Gastroesophageal sphincter (tissue), 4 donors: ENCODE measurements at places on chromosomes 6 and 20.

GRCh38 chr20:17662333-17663039 is 19.6 kb downstream of the RRBP1 start:
- H3K4me1 ChIP-seq = no peaks in the 10 kb centered on the region
- no peak overlapping the region for H3K4me3 ChIP-seq
- H3K27me3 ChIP-seq = no peaks in the 10 kb centered on the region
- H3K27ac ChIP-seq = peak overlapping the region; percentile 65
- H3K36me3 ChIP-seq = peaks cover 19% of the 10 kb centered on the region
- peak; percentile 78 for ATAC-seq

GRCh38 chr20:10510216-10510615 is 75.1 kb downstream of the SLX4IP start:
- H3K27me3 ChIP-seq = no peaks in the 10 kb centered on the region
- no peak overlapping the region for H3K27ac ChIP-seq
- no peak overlapping the region for H3K4me3 ChIP-seq
- H3K4me1 ChIP-seq = peaks cover 6% of the 10 kb centered on the region
- ATAC-seq = no peak

- H3K4me3 ChIP-seq = no peak overlapping the region
- H3K36me3 ChIP-seq = no peaks in the 10 kb centered on the region
- H3K4me1 ChIP-seq = no peaks in the 10 kb centered on the region
These were observed 118.2 kb downstream of the SLC16A10 start for GRCh38 chr6:111205502-111205901.

DNA sequence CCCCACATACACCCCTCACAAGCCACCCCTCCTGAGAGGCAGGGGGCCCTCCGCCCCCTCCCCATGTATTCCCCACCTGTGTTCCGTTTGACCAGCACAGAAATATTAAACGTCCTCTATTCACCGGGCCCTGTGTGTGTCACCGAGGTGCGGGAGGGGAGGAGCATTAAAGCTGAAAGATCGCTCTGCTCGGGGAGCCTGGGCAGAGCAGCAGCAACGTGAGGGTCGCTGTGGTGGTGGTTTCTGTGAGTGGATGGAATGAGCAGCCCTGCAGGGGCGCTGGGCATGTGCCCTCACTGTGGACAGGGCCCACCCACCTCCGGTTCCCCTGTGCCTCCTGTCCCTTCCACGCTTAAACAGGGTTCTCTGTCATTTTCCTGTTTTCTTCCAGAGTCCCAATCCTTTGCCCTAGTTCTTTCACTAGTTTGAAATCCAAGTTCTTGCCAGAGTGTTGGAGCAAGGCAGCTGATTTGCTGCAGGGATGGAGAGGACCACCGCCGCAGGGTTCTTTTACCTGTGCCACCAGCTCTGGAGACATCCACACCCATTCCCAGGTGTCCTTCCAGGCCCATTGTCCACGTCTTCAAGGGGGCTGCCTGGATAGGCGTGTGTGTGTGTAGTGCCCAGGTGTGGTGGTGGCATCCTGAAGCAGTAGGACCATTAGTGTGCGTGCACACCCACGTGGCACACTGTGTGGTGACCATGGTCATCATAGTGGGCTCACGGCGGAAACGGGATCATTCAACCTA is 37.6 kb upstream of the MDFI start:
- H3K27ac ChIP-seq = no peak overlapping the region
- H3K27me3 ChIP-seq = no peaks in the 10 kb centered on the region
- no peak for ATAC-seq
- H3K4me3 ChIP-seq = no peak overlapping the region
- H3K36me3 ChIP-seq = no peaks in the 10 kb centered on the region

GRCh38 chr6:36204068-36204753 is 7.7 kb downstream of the BRPF3 start:
- H3K27me3 ChIP-seq = no peaks in the 10 kb centered on the region
- no peak overlapping the region for H3K4me3 ChIP-seq
- H3K27ac ChIP-seq = no peak overlapping the region
- H3K4me1 ChIP-seq = no peaks in the 10 kb centered on the region

- no peaks in the 10 kb centered on the region for H3K4me1 ChIP-seq
- no peak overlapping the region for H3K4me3 ChIP-seq
- no peaks in the 10 kb centered on the region for H3K36me3 ChIP-seq
- ATAC-seq = no peak
These were observed 95.9 kb upstream of the IFNGR1 start for GRCh38 chr6:137315081-137315480.

GRCh38 chr6:137269347-137269746 is 50.2 kb upstream of the IFNGR1 start:
- no peak overlapping the region for H3K4me3 ChIP-seq
- ATAC-seq = no peak
- H3K27me3 ChIP-seq = no peaks in the 10 kb centered on the region
- no peak overlapping the region for H3K27ac ChIP-seq

DNA sequence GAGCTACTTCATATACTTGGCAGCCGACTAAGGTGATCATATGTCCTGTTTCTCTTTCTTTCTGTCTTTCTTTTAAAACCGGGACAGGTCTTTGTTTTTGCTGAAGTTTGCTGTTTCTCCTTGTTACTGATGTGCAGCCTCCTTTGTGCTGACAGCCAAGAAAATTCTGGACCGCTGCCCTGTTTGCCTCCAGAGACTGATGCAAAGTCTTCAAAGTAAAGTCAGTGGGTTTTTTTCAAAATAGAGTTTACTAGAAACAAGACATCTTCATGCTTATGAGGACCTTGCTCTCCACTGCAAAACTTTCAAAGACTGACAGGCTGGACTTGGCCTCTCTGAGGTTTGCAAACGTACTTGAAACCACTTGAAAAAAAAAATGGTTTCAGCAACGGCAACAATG is 510.5 kb upstream of the MAP3K7 start:
- H3K4me3 ChIP-seq = no peak overlapping the region
- H3K36me3 ChIP-seq = no peaks in the 10 kb centered on the region
- no peaks in the 10 kb centered on the region for H3K27me3 ChIP-seq
- no peak overlapping the region for H3K27ac ChIP-seq
- no peak for ATAC-seq
- H3K4me1 ChIP-seq = no peaks in the 10 kb centered on the region

- peaks cover 38% of the 10 kb centered on the region for H3K4me1 ChIP-seq
- no peaks in the 10 kb centered on the region for H3K36me3 ChIP-seq
- H3K4me3 ChIP-seq = no peak overlapping the region
- no peak for ATAC-seq
- H3K27ac ChIP-seq = no peak overlapping the region
These were observed 3.5 kb downstream of the CUL9 start for GRCh38 chr6:43185391-43185985.

DNA sequence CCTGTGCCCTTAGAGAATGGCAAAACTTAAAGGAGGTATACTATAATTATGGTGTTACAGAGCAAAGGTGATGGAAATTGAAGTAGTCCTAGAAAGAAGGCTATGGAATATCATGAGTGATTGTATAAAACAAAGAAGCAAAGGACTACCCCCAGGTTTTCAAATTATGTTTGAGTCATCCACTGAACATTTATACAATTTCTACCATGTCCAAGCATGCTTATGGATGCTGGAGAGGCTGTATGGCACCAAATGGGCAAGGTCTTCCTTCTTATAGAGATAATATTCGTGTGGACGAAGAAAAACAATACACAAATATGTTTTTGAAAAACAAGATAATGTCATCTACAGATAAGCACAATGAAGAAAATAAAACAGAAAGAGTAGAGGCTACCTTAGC is 177.5 kb downstream of the KHDC1L start:
- H3K4me1 ChIP-seq = no peaks in the 10 kb centered on the region
- H3K4me3 ChIP-seq = no peak overlapping the region
- no peak overlapping the region for H3K27ac ChIP-seq
- H3K36me3 ChIP-seq = no peaks in the 10 kb centered on the region
- no peaks in the 10 kb centered on the region for H3K27me3 ChIP-seq

DNA sequence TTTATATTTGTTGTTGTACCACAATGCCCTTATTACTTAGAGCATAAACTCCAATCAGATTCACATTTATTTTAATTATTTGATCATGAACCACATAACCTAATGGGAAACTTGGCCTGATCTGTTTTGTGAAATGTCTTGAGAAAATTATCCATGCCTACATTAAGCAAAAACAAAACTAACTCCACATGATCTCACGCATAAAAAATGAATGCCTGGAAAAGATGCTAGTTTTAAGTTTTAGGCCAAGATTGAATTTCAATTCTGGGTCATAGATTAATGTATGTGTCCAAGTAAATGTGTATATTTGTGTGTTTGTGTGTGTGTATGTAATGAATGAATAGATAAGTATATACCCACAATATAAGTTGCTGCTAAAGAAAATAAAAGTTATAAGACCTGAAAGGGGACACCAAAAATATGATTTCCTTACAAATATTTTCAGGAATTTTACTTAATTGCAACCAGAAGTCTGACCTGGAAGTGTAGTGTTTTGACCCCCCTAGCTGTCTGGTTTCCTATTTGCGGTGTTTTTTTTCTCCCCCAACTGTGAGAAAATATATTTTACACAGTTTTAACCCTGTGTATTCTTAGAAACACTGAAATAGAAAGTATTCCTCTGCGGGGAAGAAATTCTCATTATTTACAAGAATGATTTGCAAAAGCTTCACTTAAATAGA is 97.2 kb downstream of the JAG1 start:
- no peaks in the 10 kb centered on the region for H3K27me3 ChIP-seq
- no peak overlapping the region for H3K4me3 ChIP-seq
- H3K27ac ChIP-seq = no peak overlapping the region
- no peaks in the 10 kb centered on the region for H3K4me1 ChIP-seq

GRCh38 chr6:166619912-166620311 is 7.1 kb downstream of the RPS6KA2 start:
- peaks cover 8% of the 10 kb centered on the region for H3K36me3 ChIP-seq
- H3K27me3 ChIP-seq = no peaks in the 10 kb centered on the region
- peak overlapping the region; percentile 76 for H3K27ac ChIP-seq
- ATAC-seq = peak; percentile 85
- H3K4me1 ChIP-seq = peaks cover 23% of the 10 kb centered on the region

GRCh38 chr6:142155895-142156757 is 9.1 kb downstream of the VTA1 start:
- H3K4me3 ChIP-seq = no peak overlapping the region
- H3K27ac ChIP-seq = no peak overlapping the region
- no peak for ATAC-seq
- no peaks in the 10 kb centered on the region for H3K36me3 ChIP-seq
- no peaks in the 10 kb centered on the region for H3K4me1 ChIP-seq
- no peaks in the 10 kb centered on the region for H3K27me3 ChIP-seq

- no peaks in the 10 kb centered on the region for H3K36me3 ChIP-seq
- no peak overlapping the region for H3K27ac ChIP-seq
- H3K27me3 ChIP-seq = peaks cover 36% of the 10 kb centered on the region
- no peak overlapping the region for H3K4me3 ChIP-seq
These were observed 17.3 kb upstream of the CCDC167 start for GRCh38 chr6:37516920-37517405.

DNA sequence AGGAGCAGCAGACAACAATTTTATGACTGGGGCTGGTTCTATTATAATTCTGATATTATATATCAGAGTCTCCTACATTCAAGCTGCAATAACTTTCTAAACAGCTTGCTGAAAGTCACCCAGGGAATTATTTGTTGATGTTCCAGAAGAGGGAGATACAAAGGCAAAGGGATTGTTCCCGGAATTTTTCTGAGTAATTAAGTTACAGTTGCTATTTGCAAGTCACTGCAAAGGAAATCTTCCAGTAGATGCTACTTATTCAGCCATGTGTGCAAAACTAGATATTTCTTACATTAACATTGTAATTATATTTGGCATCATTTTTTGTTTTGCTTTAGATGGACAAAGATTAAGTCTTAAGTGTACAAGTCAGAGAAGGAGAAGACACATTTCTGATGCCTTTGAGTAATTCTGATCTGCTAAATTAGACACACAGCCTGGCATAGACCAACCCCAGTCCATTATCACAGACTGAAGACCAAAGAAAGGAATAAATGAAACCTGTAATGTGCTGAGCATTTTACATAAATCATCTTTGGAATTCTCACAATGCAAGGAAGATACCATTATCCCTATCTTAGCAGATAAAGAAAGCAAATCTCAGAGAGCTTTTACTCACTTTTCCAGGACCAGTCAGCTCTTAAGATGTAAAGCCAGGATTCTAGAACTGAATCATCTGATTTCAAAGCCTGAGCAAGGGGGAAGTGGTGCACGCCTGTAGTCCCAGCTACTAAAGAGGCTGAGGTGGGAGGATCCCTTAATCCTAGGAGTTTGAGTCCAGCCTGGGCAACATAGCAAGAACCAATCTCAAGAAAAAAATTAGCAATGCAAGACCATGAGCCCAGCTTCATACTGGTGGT is 62.6 kb upstream of the AKAP12 start:
- no peaks in the 10 kb centered on the region for H3K4me1 ChIP-seq
- H3K36me3 ChIP-seq = no peaks in the 10 kb centered on the region
- ATAC-seq = no peak
- H3K27ac ChIP-seq = no peak overlapping the region

GRCh38 chr6:145116591-145117178 is 618.6 kb downstream of the EPM2A start:
- H3K36me3 ChIP-seq = no peaks in the 10 kb centered on the region
- H3K27ac ChIP-seq = no peak overlapping the region
- ATAC-seq = no peak

GRCh38 chr20:10922941-10923340 is 249.1 kb upstream of the JAG1 start:
- no peak for ATAC-seq
- H3K4me1 ChIP-seq = no peaks in the 10 kb centered on the region
- H3K36me3 ChIP-seq = no peaks in the 10 kb centered on the region
- no peak overlapping the region for H3K27ac ChIP-seq

DNA sequence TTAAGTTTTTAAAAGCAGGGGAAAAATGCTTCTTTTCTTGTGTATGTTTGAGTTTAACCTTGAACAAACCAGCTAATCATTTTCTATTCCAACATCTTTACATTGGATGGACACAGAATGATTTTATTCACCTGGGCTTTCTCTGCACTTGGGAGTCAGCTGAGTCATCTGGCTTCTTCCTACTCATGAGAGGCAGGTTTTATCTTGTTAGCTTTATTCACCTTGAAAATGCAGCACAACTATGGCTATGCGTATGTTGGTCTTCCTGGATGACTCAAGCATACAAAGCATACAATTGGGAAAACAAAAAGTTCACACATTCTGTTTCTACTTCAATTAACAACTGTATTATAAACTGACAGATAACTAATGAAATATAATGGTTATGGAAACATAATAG is 737.7 kb downstream of the FRK start:
- no peak overlapping the region for H3K27ac ChIP-seq
- ATAC-seq = no peak
- no peaks in the 10 kb centered on the region for H3K4me1 ChIP-seq
- H3K27me3 ChIP-seq = no peaks in the 10 kb centered on the region

DNA sequence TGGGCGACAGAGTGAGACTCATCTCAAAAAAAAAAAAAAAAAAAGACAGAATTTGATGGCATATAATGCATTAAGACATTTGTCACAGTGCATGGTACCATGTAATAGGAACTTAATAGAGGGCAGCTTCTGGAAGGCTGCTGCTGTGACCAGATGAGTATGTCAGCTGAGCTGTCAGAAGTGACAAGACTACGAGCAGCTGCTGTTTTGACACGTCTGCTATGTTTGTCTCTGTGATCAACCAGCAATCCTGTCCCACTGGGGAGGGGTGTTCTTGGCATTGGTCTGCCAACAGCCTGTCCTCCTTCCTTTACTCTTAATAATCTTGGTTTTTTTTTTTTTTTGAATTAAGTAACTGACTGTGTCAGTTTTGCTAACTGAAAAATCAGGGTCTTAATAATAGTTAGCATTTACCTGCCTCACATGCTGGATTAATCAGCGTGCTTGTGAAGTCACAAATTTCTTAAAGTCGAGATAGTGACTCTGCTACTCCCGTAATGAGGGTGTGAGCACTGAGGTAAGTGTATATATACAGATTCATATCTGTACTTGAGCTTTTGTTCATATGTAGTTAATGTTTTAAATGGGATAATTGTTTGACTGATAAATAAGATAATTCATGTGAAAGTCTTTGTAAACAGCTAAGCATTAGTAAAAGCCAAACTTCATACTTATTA is 152.4 kb downstream of the BMP2 start:
- H3K4me1 ChIP-seq = no peaks in the 10 kb centered on the region
